AG09309 (cell line): ENCODE measurements at places on chromosomes 4 and X.

GRCh38 chr4:145061318-145061920 lies 36.6 kb downstream of the ANAPC10 start:
- no peak for DNase-seq

GRCh38 chrX:110675886-110676285 lies 119.7 kb downstream of the CHRDL1 start:
- DNase-seq: no peak

- DNase-seq: no peak
Observed at GRCh38 chr4:86233681-86234080, 126.2 kb downstream of the MAPK10 start.

GRCh38 chr4:176099314-176099713 lies 33.7 kb downstream of the WDR17 start:
- DNase-seq: no peak

- DNase-seq: no peak
Observed at GRCh38 chr4:182230256-182230655, 12.9 kb upstream of the TENM3 start.

- DNase-seq: no peak
Observed at GRCh38 chr4:183205709-183206108, 106.7 kb downstream of the WWC2 start.

DNA sequence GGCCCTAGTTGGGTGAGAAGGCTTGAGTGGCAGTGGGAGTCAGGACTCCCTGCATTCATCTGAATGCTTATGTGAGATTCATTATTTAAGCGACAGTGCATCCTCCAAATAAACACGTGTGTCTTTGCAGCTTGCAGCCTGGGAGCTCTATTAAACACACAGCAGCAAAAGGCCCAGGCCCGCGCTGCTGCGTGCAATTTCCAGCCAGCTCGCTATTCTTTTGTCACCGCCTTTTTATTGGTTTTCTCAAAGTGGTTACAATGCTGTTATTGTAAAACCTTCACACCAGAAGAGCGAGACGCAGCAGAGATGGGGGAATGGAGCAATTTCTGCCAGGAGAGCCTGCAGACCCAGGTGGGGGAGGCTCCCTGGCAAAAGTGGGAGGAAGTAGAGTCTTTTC lies 252.5 kb downstream of the BCOR start:
- no peak for DNase-seq

GRCh38 chr4:124025428-124025827 lies 628.8 kb downstream of the SPRY1 start:
- no peak for DNase-seq

- DNase-seq: no peak
Observed at GRCh38 chr4:93355411-93355810, 473.1 kb upstream of the ATOH1 start.

DNA sequence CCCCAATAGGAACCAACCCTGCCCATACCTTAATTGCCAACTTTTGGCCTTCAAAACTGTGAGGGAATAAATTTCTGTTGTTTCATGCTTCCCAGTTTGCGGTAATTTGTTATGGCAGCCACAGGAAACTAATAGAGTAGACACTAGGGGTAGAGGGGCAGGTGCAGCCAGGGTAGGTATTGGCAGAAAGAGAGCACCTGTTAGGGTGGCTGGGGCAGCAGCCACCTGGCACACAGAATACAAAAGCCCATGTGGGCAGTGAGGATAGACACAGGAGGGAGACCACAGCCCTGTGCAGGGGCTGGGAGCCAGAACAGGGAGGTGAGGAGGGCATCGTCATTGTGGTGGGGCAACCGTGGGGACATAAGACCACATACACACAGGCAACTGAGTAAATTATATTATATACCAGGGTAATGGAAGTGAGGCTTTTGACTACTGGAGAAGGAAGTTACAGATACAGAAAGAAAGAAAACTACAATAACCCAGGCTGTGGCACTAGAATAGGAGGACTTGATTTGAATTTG lies 28.2 kb downstream of the IRF2 start:
- DNase-seq: no peak

DNA sequence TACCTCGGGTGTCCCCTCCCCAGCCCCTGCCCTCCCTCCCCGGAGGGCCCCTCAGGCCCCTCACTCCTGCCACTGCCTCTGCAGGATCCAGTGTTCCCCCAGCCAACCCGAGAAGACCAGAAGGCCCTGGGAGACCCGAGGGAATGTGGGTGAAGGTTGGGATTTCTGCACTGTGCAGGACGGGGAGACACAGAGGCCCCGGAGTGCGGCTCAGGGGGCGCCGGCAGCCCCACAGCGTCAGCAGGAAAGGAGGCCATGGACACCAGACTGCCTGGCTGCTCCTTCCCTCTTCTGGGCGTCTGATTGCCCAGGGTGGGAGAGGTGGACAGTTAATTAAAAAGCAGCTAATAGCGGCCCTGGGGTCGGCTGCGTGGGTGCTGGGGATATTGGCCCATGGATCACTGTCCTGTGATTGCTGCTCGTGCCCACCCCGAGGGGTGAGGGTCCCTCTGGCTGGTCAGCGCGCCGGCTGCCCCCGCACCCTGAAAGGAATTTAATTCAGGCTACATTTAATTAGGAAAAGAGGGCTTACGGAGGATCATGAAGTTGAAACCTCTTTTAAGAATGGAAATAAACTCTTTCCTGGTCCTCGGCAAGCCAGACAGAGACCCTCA lies 57.8 kb upstream of the NKX1-1 start:
- DNase-seq: no peak

DNA sequence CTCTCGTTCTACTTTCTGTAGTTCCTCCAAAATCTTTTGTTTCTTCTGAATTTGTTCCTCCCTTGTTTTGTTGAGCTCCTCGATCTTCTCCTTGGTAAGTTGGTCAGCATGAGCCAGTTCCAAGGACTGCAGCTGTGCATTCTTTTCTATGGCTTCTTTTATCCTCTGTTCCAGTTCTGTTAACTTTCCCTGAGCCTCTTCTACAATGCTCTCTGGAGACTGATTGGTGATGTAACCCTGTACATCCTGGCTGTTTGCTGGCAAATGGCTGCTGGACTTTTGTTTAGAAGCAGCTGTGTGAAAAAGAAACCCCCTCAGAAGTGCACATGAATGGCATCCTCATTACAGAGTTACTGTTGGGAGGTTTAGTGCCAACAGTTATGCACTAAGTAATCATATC lies 70.5 kb upstream of the COX18 start:
- no peak for DNase-seq

- no peak for DNase-seq
Observed at GRCh38 chr4:188111955-188112354, 2.6 kb upstream of the TRIML2 start.

DNA sequence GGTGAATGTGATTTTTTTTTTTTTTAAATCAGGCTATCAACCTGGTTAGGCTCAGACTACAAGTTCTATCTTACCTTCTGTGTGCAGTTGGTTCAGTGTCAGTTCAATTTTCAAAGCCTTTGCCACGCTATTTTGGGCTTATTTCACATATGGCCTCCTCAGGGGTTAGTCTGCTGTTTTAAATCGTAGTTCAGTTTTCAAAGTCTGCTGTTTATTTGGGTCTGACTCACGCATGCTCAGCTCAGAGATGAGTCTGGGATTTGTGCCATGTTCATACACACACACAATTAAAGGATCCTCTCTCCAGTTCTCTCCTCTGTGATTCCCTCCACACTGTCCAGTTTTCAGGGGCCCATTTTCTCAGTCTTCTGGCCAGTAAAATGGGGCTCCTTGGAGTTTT lies 32.3 kb upstream of the ZFX start:
- peak; percentile 57 for DNase-seq

GRCh38 chrX:2694914-2695267 lies 3.8 kb downstream of the CD99 start:
- no peak for DNase-seq

- no peak for DNase-seq
Observed at GRCh38 chr4:185941461-185941860, 127.5 kb upstream of the TLR3 start.

DNA sequence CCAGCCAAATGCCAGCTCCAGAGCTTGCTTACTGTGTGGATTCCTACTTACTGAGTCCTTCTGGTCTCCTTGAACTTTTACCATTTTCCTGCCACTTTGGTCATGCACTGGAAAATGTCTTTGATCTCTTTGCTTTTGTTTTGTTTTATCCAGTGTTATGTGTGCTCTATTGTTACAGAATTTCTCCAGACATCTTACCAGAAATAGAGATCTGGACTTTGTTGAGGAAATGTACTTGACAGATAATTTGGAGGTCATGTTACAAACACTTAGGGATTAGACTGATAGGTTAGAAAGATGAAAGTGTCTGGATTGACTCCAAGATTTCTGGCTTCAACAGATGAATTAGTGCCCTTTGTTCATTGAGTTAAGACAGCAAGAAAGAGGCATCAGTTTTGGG lies 5.7 kb upstream of the ZNF330 start:
- no peak for DNase-seq

- peak; percentile 50 for DNase-seq
Observed at GRCh38 chr4:151389311-151389710, 19.7 kb upstream of the FHIP1A start.

- DNase-seq: no peak
Observed at GRCh38 chr4:61556277-61556676, 356.2 kb downstream of the ADGRL3 start.
